ENCODE measurements at places on chromosomes 1 and 21.

DNA sequence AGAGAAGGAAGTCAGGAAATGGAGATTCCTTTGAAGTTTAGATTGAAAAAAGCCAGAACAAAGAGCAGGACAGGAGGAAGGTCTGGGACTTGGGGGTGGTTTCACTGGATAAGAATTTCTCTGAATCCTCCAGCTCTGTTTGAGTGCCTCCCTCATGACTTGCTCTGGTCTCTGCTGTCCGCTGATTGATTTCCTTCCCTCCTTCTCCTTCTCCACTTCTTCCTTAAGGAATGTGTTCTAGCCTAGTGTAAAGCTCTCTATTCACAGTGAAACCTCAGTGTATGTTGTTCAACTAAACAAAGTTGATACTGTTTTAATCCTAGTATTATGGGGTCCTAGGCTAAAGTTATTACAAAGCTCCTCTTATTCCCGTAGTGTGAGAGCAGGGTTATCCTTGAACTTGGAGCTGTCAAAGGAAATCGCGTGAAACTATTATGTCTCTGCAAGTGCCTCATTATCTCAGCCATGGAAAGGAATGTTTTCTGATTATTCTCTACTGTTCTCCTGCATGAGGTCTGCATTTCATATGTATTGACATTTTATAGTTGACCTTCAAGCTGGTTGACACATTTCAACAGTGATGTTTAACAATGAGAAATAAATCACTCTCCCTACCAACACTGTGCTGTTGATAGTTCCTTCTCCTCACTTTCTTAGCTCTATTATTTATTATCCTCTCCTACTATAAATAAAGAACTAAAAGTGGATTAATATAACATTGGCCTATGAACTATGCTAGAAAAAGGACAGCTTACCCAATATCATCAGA, 82.7 kb upstream of the KCTD3 start:
- no peak for DNase-seq

- no peak for DNase-seq
Observed at GRCh38 chr1:197515421-197515820, 247.4 kb downstream of the CRB1 start.

GRCh38 chr1:115462566-115463076, 124.6 kb upstream of the NGF start:
- DNase-seq = no peak

- DNase-seq = no peak
Observed at GRCh38 chr1:23362218-23362713, 7.4 kb downstream of the ZNF436 start.

DNA sequence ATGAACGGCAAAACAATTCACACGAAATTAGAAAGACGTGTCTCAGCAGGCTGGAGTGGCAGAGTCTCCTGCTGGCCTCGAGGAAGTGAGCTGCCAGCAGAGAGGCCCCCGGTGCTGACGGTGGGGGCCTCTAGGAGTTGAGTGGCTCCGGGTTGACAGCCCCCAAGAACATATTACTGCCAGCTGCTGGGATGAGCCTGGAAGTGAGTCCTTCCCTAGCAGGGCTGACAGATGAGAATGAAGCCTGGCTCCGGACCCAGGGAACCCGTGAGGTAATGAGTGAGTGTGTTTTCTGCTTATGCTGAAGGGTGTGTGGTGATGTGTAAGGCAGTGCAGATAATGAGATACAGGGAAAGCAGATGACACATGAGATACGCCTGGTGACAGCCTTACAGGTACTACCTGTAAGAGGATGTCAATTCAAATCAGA, 23.5 kb upstream of the LRRC47 start:
- DNase-seq = no peak

DNA sequence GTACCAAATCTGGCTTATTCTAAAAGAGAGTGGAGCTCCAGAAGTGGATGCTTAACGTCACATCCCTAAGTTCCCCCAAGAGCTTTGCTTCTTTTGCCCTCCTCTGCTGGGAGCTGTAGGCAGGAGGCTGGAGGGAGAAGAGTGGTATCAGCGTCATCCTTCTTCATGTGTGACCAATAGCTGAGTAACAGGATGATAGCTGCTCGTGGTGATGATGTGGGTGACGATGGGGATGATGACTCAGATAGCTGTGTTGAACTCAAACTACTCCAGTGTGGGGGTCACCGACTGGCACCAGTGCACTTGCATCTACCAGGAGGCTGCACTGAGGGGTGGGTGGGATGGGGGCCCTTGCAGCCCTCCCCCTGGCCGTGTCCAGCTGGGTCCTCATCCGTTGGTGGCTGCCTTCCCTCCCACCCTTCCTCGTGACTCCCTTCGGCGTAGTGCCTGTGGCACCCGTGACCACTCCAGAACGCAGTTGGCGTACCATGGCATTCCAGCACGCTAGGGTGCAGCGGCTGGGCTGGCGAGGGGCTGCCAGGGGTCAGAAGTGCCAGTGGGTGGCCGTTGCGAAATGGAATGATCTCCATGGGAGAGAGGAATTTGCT, 1.1 kb downstream of the IGFN1 start:
- peak; percentile 29 for DNase-seq

DNA sequence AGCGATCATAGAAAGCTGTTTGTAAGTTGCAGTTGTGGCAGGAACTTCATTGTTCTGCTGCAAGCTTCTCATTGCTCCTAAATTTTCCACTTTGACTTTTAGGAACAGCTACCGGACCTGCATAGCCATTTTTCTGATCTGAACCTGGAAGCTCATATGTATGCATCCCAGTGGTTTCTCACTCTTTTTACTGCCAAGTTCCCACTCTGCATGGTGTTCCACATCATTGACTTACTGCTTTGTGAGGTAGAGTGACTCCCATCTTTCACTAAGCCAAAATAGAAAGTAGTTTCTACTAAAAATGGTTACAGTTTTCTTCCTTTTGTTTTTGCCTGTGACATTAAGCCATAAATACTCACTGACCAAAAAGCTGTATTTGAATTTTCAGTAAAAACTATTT, 254.2 kb downstream of the GPR52 start:
- DNase-seq = no peak

GRCh38 chr1:219833214-219833815, 95.0 kb downstream of the SLC30A10 start:
- DNase-seq = no peak

GRCh38 chr1:194825382-194825781, 1639.0 kb upstream of the B3GALT2 start:
- DNase-seq = no peak

GRCh38 chr1:83910461-83910860, 88.5 kb downstream of the TTLL7 start:
- DNase-seq = no peak

Measured in activated naive CD4-positive, alpha-beta T cell treated with Interleukin-2 at 50 U/mL for 16 hours (primary cell).